Upper lobe of right lung (tissue), 1 donor: ENCODE measurements at places on chromosomes 5 and 9. TPM values are rescaled to one million over a fixed set of nuclear protein-coding genes. Genes with fewer than 3 reads are reported as not detected.

DNA sequence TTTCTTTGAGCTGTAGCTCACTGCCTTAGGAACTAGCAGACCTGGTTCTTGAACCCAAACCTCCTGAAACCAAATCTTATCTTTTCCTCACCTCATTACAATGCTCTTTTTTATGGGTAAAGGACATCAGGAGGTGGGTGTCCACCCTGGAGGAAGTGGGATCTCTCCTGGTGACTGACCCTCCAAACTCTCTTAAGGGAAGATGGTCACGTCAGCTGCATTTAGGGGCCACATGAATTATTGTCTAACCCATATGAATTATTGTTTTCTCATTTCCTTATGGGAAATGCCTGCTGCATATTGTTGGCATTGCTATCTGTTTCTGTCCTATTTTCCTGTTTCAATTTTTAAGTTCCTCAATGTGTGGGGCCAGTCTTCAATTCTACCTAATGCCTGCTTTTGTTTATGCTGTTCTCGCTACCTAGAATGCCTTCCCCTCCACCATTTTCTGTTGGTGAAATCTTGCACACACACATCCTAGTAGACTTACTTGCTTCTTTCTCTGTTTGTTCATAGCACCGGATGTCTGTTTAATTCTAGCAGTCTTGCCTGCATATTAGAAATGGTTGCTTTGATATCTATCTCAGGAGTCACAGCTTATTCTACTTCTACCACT is 22.0 kb upstream of the SPINK1 start:
- H3K27me3 ChIP-seq = no peaks in the 10 kb centered on the region
- H3K27ac ChIP-seq = no peak overlapping the region
- DNase-seq = no peak
- H3K4me3 ChIP-seq = no peak overlapping the region

The IFNA13 gene
- total RNA-seq = not detected

DNA sequence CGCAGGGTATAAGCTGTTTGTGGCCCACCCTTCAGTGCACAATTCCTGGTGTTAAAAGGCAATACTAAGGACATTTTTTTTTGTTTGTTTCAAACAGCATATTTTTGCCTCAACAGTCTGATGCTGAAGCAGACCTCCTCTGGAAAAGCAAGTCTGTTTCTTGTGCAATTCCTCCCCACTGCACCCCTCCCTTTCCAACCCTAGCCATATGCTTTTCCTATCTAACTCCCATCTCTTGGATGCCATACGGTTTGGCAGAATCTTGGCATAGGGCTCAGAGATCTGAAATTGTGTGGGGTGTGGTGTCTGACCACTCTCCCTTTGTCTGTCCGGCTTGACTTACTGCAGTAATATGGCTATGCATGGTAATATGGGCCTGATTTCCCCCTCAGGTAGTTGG is 161.6 kb downstream of the TMEM38B start:
- no peaks in the 10 kb centered on the region for H3K36me3 ChIP-seq
- DNase-seq = no peak
- no peak overlapping the region for H3K4me3 ChIP-seq
- no peak overlapping the region for H3K27ac ChIP-seq

DNA sequence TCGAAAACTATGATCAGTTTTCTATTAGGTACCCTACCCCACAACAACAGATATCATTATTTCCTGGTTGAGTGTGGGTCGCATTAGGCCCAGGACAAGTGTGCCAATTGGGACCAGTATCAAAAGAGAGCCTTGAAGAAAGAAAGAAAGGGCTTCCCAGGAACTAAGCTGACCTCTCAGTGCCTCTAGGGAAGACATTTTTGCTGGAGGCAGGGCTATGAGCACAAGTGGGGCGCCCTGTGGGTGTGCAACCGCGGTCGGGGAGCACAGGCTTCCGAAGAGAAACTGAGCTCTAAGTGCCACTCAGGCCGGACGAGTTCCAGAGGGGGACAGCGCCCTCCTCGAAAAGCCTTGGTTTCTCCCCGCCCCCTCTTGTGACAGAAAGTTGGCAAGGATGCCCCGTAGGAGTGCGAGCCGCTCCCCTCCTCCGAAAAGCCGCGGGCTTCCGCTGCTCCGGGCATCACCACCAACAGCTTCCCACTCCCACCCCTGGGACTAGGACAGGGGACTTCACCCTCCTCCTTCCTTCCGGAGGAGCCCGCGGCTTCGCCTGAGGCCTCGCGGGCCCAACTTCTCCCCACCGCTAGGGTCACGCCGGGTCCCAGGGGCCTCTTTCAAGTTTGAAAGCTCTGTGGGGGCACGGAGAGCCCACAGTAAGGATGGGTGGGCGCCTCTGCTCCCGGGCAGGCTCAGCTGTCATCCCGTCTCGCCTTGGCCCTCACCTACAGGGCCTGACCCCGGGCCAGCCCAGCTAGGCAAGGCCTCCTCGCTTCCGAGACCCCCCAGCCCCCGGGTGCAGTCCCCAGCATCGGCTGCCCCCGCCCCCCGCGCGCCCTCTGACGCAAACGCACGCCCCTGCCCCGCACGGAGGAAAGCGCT is 2.0 kb downstream of the NR2F1-AS1 start:
- peak overlapping the region; percentile 86 for H3K27ac ChIP-seq
- H3K4me3 ChIP-seq = peak overlapping the region; percentile 65
- peaks cover 60% of the 10 kb centered on the region for H3K27me3 ChIP-seq
- H3K36me3 ChIP-seq = no peaks in the 10 kb centered on the region

The DBH gene
- not detected for total RNA-seq

The FYB1 gene
- 45.0 TPM for total RNA-seq

The FAM163B gene
- not detected for total RNA-seq

GRCh38 chr5:180590543-180591310 is 572 bp downstream of the SCGB3A1 start:
- peaks cover 17% of the 10 kb centered on the region for H3K4me1 ChIP-seq
- H3K27me3 ChIP-seq = peaks cover 22% of the 10 kb centered on the region
- H3K27ac ChIP-seq = no peak overlapping the region
- no peaks in the 10 kb centered on the region for H3K36me3 ChIP-seq
- peak overlapping the region; percentile 33 for H3K4me3 ChIP-seq
- peak; percentile 71 for DNase-seq

The RARS1 gene
- 56.6 TPM for total RNA-seq

GRCh38 chr9:38164659-38165221 is 95.7 kb upstream of the SHB start:
- DNase-seq = no peak
- H3K4me1 ChIP-seq = no peaks in the 10 kb centered on the region
- no peak overlapping the region for H3K27ac ChIP-seq
- no peaks in the 10 kb centered on the region for H3K36me3 ChIP-seq

DNA sequence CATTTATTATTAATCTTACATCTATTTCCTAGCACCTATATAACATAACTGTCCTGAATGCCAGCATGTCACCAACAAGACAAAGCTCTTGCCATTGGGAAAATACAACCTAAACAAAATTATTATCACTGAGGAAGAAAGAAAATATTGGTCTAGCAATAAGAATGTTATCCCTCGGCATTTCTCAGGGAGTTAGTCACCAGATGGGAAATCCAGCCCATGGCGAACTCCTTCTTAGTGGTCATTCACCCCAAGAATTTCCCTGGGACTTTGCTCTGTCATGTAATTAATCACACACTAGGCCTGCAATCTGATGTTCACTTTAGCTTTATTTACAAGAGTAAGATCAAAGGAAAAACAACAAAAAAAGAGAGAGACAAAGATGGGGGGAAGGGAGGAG is 56.1 kb upstream of the TAS2R1 start:
- H3K4me3 ChIP-seq = no peak overlapping the region
- no peaks in the 10 kb centered on the region for H3K27me3 ChIP-seq
- DNase-seq = no peak
- H3K36me3 ChIP-seq = no peaks in the 10 kb centered on the region
- no peaks in the 10 kb centered on the region for H3K4me1 ChIP-seq

DNA sequence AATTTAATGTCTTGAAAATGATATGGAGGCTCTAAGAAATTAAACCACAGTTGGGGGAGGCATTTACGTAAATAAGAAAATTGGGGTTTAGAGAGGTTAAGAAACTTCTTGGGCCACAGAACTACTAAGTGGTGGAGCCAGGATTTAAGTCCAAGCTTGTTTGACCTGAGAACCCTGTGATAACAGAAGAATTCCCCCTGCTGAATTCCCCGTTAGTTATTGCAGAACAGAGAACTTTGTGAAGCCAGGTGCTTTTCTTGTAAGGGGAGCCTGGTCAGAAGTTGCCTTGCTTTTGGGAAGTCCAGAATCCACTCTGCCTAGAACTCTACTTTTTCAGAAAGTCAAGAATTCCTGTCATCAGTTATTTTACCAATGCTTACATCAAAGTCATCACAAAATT is 309.3 kb upstream of the SEMA6A start:
- no peaks in the 10 kb centered on the region for H3K4me1 ChIP-seq
- no peak overlapping the region for H3K27ac ChIP-seq
- no peak overlapping the region for H3K4me3 ChIP-seq
- no peak for DNase-seq
- no peaks in the 10 kb centered on the region for H3K36me3 ChIP-seq

DNA sequence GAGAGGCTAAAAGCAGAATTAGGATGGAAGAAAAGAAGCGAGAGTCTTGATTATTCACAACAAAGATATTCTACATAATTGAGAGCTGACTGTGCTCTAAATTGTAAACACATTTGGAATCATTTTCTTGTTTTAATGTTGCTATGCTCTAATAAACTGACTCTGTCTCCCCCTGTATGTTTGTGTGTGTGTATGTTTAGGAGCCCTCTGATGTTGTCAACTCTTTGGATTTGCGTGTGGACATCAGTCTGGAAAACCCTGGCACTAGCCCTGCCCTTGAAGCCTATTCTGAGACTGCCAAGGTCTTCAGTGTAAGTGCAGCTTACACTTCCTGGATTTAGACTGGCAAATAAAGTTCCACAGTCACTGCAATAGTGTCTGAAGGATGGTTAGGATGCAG is 37.8 kb downstream of the MOCS2 start:
- no peaks in the 10 kb centered on the region for H3K27me3 ChIP-seq
- no peak for DNase-seq
- no peak overlapping the region for H3K4me3 ChIP-seq
- peaks cover 60% of the 10 kb centered on the region for H3K36me3 ChIP-seq

- H3K27me3 ChIP-seq = no peaks in the 10 kb centered on the region
- no peak overlapping the region for H3K4me3 ChIP-seq
- H3K36me3 ChIP-seq = no peaks in the 10 kb centered on the region
These were observed 32.1 kb upstream of the ZNF354B start for GRCh38 chr5:178827636-178828035.

- H3K36me3 ChIP-seq = no peaks in the 10 kb centered on the region
- H3K27ac ChIP-seq = no peak overlapping the region
- no peak for DNase-seq
- H3K4me3 ChIP-seq = no peak overlapping the region
- H3K4me1 ChIP-seq = peaks cover 12% of the 10 kb centered on the region
These were observed 194.1 kb downstream of the GNA14 start for GRCh38 chr9:77453825-77454647.

GRCh38 chr9:114178756-114179450 is 23.6 kb downstream of the COL27A1 start:
- no peaks in the 10 kb centered on the region for H3K36me3 ChIP-seq
- H3K4me3 ChIP-seq = no peak overlapping the region
- DNase-seq = peak; percentile 52
- peaks cover 22% of the 10 kb centered on the region for H3K4me1 ChIP-seq

- DNase-seq = no peak
- no peaks in the 10 kb centered on the region for H3K27me3 ChIP-seq
- no peak overlapping the region for H3K4me3 ChIP-seq
These were observed 61.5 kb downstream of the FXN start for GRCh38 chr9:69097064-69097463.

- no peaks in the 10 kb centered on the region for H3K36me3 ChIP-seq
- no peak overlapping the region for H3K4me3 ChIP-seq
- no peaks in the 10 kb centered on the region for H3K4me1 ChIP-seq
- H3K27me3 ChIP-seq = no peaks in the 10 kb centered on the region
- H3K27ac ChIP-seq = no peak overlapping the region
These were observed 100.2 kb downstream of the PIK3R1 start for GRCh38 chr5:68315679-68316271.

DNA sequence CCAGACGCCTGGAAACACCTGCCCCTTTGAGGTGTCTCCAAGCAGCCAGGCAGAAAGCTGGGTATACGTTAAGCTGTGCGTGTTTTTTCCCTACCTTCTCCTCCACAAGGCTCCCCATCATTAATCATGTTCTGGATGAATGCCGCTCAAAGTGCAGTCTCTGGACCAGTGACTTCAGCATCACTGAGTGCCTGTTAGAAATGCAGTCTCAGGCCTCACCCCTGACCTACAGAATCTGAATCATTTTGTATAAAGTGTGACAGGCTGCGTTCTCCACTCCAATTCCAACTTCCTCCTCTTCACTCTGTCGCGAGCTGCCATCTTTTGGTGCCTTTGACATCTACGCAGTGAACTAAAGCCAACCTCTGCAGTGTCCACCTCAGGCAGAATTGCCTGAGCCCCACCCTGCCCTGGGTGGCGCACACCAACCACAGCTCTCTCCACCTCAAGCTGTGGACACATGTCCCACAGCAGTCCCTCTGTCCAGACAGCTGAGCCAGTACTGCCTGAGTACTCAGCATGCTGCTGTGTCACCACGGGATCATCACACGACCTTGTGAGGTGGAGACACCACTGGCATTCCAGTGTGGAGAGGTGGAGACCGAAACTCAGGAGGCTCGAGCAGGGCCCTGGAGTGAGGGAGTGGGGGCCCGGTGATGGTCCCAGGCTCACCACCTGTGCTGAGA is 14.2 kb downstream of the PTPN3 start:
- no peaks in the 10 kb centered on the region for H3K36me3 ChIP-seq
- no peaks in the 10 kb centered on the region for H3K4me1 ChIP-seq
- H3K27me3 ChIP-seq = no peaks in the 10 kb centered on the region
- DNase-seq = no peak
- no peak overlapping the region for H3K27ac ChIP-seq
